ENCODE measurements at places on chromosomes 5 and 9. TPM values are rescaled to one million over a fixed set of nuclear protein-coding genes. Genes with fewer than 3 reads are reported as not detected.

- DNase-seq: no peak
Measured at GRCh38 chr9:80157561-80157983, 585.8 kb downstream of the TLE4 start.

- no peak for DNase-seq
Measured at GRCh38 chr5:106656821-106657220, 1013.9 kb downstream of the EFNA5 start.

Gene TMC1
- not detected for total RNA-seq

Gene TNC
- 342 TPM for total RNA-seq

DNA sequence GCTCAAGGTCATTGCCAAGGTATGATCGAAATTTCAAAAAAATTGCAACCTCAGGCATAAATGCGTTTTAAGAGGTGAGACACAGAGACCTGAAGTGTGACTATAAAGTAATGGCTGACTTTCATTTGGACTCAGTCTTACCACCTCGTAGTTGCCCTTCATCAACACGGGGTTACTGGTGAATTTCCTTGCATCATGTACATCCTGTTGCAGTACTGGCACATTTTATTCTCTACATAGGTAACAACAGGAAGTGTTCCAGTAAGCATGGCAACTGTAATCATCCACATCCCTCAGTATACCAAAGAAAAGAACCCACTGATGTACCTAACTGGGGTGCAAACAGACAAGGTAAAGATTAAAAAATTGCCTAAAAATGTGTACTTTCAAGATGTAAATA, 29.3 kb downstream of the MOCS2 start:
- DNase-seq: no peak

DNA sequence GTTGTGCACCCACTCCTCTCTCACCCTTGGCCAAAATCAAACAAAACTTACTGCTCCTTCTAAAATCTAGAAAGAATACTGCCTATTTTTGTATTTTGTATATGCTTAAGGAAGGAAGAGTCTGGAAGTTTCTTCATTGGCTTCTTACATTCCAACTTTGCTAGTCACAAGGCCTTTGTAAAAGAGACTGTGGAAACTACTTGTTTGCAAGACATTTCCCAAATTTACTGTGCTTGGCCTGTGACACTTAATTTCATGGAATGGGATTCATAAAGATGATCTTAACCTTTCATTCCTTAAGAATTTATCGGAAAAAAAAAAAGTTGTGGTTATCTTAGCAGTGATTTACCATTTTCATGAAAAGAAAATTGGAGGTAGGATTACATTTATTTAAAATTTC, 208.9 kb downstream of the VPS13A start:
- DNase-seq: no peak

DNA sequence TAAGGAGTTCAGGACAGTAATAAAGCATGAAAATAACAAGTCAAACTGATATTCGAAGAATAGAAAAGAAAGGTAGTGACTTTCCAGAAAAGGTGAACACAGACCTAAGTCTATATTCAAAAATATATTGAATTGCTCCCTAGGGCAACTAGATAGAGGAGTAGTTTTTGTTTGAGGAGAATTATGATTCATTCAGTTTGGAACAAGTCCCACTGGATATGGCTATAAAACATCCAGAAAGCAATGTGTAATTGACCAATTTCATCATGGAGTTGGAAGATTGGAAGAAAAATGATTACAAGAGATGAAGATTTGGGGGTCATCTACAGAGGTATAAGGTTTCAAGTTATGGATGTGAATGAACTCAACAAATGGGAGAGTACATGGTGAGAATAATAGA, 117.5 kb upstream of the ZNF462 start:
- DNase-seq: no peak

- DNase-seq: no peak
Measured at GRCh38 chr9:96251451-96251850, 50.5 kb downstream of the HSD17B3 start.

GRCh38 chr9:89754193-89754592, 149.4 kb downstream of the GADD45G start:
- DNase-seq: no peak

GRCh38 chr5:14396066-14396465, 185.5 kb upstream of the OTULINL start:
- no peak for DNase-seq

GRCh38 chr9:136776947-136777346, 12.6 kb upstream of the LCN15 start:
- no peak for DNase-seq

- no peak for DNase-seq
Measured at GRCh38 chr5:149497357-149497756, 53.9 kb downstream of the CSNK1A1 start.

DNA sequence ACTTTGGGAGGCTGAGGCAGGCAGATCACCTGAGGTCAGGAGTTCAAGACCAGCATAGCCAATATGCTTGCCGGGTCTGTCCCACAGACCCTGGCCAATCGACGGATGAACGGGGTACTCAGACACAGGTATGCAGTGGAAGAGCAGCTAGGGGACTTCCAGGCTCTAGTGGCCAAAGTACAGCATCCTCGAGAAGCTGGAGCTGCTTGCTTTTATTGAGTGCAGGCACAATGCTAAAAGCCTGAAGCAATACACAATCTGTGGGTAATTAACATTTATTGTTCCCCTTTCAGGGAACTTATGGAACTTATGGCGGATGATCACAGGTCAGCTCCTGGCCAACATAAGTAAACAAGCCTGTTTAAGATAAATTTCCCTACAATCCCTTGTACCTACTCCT, 32.8 kb upstream of the SEMA4D start:
- DNase-seq: no peak

Gene IL5
- total RNA-seq: not detected

DNA sequence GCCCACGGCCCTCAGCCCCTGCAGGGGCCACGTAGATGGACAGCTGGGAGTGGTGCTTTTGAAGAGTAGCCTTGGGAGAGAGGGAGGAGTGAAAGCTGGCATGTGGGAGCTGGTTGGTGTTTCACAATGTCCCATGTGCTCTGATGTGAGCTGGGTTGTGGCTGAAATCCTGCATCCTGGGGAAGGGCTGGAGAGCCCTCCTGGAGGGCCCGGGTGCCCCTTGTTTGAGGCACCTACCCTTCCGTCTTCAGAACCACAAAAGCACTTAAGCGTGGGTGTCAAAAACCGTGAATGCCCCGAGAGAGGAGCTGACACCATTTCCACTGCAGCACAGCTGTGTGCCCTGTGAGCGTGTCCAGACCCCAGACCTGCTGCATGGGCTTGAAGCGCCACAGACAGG, 199.1 kb upstream of the ZNF618 start:
- DNase-seq: no peak

GRCh38 chr5:31100781-31101310, 92.6 kb upstream of the CDH6 start:
- no peak for DNase-seq

Gene SLC6A7
- not detected for total RNA-seq

Data from kidney epithelial cell (primary cell).